ENCODE measurements at places on chromosomes 3 and 15.
A peak's percentile ranks its signal among the peaks of the same experiment; 100 is the strongest.

- DNase-seq, result no peak
Observed at GRCh38 chr3:143203848-143204247, 84.3 kb downstream of the CHST2 start.

DNA sequence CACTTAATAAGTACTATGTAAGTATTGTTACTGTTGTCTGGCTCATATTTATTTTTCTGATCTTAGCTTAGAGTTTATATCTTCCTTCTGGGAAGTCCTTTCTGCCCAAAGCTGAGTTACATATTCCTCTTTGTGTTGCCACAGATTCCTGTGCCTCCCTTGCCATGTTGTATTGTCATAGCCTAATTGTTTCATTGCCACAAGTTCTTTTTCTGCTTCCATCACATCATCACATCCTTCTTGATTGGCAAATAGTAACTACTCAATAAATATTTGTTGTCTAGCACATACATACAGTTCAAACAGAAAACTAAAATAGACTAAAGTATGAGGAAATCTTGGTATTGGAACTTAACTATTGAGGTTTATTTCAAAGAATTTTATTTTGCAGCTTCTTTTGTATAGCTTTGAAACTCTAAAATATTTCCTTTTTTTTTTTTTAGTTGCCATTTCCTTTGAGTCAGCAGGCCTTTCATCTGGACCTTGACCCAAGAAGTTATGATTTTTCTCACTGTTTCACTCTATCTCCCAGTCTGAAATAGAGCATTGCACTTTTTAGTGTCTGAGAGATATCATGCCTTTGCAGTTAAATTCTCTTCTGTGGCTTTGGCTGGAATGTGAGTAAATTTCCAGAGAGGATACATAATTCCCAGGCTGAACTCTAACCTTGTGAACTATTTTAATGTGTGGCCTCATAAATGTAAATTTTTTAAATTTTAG lies 98.2 kb downstream of the ZNF609 start:
- no peak for DNase-seq

GRCh38 chr3:21229426-21230135 lies 521.4 kb downstream of the ZNF385D start:
- no peak for DNase-seq

GRCh38 chr15:51094606-51095569 lies at the start of gene TNFAIP8L3:
Gene TNFAIP8L3, minus strand, starts transcription at chr15:51094906. Its CDS starts 311 bp downstream, at chr15:51094595.
- DNase-seq, result no peak

DNA sequence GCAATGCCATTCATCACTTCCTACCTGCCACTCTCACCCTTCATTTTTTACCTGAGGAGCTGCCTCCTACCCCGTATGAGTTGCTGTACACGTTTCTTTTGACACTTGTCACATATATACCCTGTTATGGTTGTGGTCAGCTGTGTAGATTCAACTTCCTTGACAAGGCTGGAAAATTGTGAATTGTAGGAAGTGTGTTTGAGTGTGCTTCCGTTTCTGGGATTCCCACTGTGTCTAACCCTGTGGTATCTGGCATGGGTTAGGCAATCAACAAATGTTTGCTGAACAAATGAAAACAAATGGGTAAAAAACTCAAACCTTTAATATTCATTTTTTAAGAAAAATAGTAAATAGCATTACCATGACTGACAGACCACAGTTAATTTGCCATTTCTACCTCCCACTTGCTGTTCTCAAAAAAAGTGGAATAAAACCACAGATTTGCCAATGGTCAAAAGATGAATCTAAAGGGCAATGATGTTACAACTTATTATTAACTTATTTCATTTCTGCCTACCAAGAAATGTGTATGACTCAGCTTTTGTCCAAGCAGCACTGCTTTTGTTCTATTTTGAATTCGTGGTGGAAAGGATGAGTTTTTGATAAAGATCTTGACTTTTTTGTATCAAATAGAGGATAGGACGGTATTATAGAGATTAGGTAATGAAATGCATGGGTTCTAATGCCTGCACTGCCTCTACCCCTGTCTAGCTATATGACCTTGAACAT lies 404.6 kb downstream of the LPP start:
- no peak for DNase-seq

DNA sequence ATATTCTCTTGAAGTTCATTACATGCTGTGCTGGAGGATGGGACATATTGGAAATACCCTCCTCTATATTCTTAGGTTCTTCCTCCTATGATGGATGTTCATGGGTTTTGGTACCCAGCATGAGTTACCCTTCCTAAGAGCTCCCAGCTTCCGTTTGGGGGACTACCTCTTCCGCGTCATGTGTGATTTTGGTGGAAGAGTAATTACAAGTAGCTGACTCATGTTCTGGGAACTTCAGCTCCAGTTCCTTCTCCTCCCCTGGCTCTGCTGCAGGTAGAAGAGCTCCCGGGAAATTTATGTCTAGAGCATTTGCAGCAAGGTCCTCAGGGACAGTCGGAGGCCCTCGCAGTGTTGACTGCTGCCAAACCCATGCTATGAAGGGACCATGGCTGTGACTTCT lies 208.8 kb upstream of the IL12A start:
- no peak for DNase-seq

DNA sequence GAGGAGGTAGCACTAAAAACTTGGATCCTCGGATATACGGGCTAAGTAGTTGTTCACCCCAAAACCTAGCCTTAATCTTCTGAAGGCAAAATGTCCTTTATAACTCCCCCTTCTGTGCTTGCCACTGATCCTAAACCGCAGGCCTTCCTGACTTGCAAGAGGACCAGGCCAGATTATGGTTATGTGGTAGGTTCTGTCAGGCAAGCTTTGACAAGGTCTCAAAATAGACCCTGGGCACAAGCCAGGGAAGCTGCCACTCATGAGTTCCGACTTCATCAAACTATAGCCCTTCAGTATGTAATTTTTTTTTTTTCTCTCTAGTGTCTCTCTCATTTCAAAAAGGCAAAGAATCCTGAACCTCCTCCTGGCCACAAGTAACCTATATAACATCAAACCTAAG lies 3.2 kb downstream of the LRRFIP2 start:
- no peak for DNase-seq

DNA sequence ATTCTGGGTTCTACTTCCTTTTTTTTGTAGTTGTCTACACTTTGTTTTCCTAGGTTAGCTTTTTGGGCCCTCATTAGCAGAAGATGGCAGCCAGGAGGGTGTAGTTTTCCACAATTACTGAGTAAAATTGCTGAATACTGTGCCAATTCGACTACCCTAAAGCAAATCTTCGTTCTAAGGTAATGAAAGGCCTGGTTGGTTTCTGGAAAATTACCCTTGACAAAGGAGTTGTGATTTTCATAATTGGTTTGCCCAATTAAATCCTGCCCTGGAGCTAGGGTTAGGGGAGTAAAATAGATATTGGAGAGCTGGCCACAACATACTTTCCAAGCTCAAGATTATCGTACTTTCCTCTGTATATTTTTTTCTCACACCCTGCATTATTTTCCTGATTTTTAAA lies 293.0 kb downstream of the OXSM start:
- no peak for DNase-seq

DNA sequence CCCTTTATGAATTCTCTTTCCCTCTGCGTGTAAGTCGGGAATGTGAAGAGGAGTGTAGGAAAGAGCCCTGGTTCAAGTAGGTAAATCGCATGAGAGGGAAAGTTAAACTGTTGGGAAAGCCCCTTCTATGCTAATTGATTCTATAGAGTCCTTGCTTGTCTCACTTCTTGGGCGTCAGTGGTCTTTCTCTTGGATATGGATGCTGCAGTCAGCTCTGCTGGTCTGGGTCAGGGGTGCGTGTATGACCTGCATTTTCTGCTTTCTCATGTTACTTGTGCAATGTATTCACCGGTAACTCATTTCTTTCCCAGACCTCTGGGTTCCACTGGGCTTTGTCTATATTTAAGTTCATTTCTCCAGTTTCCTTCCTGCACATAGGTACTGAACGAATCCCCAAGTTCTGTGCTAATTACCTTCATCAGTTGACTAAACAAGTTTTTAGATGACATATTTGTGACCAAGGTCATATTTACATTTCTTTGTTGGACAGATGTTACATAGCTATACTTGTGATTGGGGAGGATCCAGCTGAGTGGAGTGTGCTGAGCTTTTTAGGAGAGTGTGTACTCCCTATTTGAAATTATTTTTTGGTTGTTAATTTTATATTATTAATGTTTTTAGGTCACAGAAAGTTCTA lies 1.4 kb downstream of the SETD5 start:
- DNase-seq, result peak; percentile 42

DNA sequence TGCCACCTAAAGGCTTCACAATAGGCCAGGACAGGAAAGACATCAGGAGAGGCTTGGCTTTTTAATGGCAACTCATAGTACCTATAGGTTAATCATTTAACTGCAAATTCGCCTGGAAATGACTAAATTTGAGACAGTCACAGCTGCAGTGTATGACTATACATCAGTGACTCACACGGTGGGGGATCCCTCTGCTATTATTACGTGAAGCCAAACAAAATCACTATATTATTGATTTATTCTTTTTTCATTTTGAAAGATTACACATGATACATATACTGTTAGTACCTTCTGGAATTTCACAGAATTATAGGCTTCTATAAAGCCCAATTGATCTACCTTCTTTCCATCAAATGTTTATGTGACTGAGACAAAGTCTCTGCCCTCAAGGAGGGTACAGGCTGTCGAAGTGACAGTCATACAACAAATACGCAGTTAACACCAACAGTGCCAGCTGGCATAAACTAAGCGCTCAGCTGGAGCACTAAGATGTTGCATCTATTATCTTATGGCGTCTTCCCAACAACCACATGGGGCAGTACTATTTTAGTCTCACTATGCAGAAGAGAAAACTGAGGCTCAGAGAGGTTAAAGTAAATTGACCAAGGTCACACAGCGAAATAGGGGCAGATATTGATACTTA lies 82.0 kb upstream of the LMOD3 start:
- DNase-seq, result peak; percentile 68

DNA sequence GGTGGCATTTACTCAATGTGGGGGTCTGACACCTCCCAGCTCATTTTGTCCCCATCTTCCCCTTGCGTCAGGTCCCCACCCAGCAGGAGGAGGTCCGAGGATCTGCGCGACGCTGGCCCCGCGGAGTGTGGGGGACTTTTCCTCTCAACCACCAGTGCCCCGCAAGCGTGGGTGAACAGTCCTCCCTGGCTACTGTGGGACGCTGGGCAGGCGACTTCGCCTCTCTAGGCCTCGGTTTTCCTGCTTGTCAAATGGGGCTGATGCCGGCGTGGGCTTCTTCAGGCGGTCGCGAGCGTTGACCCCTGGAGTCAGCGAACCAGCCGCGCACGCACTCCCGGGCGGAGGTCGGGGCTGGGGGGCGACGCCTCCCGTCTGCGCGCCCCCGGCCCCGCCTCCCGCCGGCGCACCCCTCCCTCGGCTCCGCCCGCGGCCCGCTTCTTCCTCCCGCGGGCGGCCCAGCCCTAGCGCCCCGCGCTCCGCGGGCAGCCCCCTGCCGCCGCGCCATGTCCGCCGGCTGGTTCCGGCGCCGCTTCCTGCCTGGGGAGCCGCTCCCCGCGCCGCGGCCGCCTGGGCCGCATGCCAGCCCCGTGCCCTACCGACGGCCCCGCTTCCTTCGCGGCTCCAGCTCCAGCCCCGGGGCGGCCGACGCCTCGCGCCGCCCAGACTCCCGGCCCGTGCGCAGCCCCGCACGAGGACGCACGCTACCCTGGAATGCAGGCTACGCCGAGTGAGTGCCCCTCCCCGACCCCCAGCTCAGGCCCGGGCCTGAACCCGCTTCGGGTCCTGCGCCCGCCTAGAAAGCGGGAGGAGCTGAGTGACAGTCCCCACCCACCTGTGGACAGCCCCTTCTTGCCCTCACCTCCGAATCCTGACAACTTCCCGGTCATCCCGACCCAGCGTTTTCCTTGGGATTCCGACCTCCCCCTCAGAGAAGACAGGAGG lies at the start of gene PPM1M:
PPM1M (plus strand) TSS at position 438 of the 942 bp plus-strand sequence; CDS start at position 504, 66 bp downstream.
- DNase-seq, result peak; percentile 48

DNA sequence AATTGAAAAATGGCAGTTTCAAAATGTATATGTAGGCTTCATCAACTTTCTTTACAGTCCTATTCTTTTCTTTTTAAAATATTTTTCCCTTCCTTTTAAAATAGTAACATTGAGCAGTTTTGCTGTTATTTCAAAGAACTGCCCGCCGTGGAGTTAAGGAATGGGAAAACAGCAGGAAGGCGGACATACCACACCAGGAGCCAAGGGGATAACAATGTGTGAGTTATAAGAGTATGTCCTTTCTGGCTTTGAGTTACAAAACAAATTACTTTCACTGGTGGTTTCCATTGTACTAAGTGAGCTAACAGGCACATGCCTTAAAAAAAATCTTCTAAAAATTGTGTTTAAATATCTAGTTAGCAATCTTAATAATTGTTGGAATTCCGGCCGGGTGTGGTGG lies 37.4 kb upstream of the FBXL22 start:
- DNase-seq, result no peak

DNA sequence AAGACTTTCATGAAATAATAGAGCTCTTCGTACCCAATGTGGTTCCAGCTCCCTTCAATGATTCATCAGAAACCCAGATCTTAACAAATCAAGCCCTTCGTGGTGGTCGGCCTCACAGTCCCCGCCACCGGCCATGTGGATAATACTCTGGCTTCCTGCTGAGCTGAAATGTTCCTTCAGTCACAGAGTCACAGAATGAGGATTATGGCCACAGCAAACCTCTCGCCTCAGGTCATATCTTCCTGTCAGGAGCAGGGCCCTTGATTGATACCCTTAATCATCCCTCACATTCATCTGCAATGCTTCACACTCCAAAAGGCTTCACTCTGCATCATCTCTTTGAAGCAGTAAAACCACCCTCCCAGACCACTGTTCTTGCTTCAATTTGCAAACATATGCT lies 452.6 kb downstream of the OCA2 start:
- DNase-seq, result no peak

DNA sequence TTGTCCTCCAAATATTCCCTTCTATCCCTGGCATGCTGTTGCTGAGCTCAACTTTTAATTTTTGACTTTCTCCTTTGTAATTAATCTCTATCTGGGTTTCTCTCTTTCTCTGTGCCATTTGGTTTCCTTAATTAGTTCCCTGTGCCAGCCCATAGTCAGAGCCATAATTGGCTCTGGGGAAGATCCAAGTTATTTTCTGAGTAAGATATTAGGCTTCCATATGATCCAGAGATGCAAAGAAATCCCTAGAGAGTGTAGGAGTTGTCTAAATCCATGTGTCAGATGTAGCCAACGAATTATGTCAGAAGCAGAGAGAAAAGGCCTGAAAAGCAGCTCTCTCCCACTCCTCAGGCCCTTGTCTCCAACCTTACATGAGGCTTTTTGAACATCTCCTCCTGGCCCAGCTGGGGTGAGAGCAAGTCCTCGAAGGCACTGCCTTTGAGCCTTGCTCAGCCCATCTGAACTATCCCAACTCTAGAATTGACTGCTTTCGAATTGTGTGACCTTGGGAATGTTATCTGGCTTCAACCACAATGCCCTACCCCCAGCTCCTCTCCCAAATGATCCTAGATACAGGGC lies 46.4 kb downstream of the MOBP start:
- no peak for DNase-seq

- no peak for DNase-seq
Observed at GRCh38 chr15:91465696-91466095, 365.6 kb downstream of the SV2B start.

GRCh38 chr15:31145271-31145911 lies 43.9 kb upstream of the TRPM1 start:
- no peak for DNase-seq

GRCh38 chr3:44596621-44597020 lies 11.9 kb downstream of the ZNF660 start:
- no peak for DNase-seq

GRCh38 chr3:115859002-115859807 lies 235.9 kb downstream of the GAP43 start:
- DNase-seq, result no peak
